Aorta (tissue), 5 donors: ENCODE measurements at places on chromosomes 11 and 22. TPM values are rescaled to one million over a fixed set of nuclear protein-coding genes. Genes with fewer than 3 reads are reported as not detected.

The SPI1 gene
- 41.0 TPM for total RNA-seq

The F2 gene
- 0.19 TPM for total RNA-seq

The CTTN gene
- total RNA-seq: 280 TPM

The RBMXL2 gene
- total RNA-seq: not detected

The SLC22A12 gene
- not detected for total RNA-seq

The CCDC82 gene
- 38.7 TPM for total RNA-seq

GRCh38 chr11:35714882-35715627 lies 52.5 kb downstream of the TRIM44 start:
- DNase-seq: no peak

- no peak for DNase-seq
Measured at GRCh38 chr11:900545-900944, 10.1 kb downstream of the CHID1 start.

- no peak for DNase-seq
Measured at GRCh38 chr11:103266167-103266831, 157.1 kb downstream of the DYNC2H1 start.

DNA sequence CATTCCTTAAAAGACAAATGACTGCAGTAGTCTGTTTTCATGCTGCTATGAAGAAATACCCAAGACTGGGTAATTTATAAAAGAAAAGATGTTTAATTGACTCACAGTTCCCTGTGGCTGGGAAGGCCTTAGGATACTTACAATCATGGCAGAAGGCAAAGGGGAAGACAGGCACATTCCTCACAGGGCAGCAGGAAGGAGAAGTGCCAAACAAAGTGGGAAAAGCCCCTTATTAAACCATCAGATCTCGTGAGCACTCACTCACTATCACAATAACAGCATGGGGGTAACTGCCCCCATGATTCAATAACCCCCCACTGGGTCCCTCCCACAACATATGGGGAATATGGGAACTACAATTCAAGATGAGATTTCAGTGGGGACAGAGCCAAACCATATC lies 16.4 kb upstream of the OR2AT4 start:
- no peak for DNase-seq

- no peak for DNase-seq
Measured at GRCh38 chr11:16110886-16111285, 245.5 kb downstream of the SOX6 start.

- no peak for DNase-seq
Measured at GRCh38 chr22:25853501-25854284, 111.7 kb downstream of the MYO18B start.

GRCh38 chr11:65650547-65651338 lies 12.0 kb downstream of the RELA start:
- DNase-seq: peak; percentile 50

DNA sequence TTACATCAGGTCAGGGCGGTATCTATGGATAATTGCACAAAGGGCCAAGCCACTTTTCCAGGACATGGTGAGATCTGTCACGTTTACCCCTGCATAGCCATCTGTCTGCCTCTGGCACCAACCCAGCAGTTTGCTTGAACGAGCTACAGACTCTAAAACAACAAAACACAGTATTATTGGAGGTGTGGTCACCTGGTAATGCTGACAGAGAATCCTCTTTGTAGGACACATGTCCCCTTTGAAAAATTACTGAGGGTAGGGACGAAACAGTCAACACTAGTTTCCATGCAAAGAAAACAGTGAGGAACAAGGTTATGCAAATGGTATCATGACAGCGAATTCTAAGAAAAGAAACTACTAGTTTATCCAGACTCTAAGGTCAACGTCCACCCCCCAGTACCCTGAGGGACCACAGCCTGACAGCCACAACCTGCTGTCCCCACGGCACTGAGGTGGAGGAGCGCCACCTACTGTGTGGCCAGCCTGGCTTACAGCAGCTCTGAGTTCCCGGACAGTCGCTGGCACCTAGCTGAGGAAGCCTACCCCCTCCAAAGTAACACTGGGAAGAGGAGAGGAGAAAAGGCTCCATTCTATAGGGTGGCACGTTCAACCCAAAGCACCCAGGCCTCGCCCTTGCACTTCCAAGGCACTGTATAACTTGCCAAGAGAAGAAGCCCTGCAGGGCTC lies 117.4 kb upstream of the BID start:
- no peak for DNase-seq

DNA sequence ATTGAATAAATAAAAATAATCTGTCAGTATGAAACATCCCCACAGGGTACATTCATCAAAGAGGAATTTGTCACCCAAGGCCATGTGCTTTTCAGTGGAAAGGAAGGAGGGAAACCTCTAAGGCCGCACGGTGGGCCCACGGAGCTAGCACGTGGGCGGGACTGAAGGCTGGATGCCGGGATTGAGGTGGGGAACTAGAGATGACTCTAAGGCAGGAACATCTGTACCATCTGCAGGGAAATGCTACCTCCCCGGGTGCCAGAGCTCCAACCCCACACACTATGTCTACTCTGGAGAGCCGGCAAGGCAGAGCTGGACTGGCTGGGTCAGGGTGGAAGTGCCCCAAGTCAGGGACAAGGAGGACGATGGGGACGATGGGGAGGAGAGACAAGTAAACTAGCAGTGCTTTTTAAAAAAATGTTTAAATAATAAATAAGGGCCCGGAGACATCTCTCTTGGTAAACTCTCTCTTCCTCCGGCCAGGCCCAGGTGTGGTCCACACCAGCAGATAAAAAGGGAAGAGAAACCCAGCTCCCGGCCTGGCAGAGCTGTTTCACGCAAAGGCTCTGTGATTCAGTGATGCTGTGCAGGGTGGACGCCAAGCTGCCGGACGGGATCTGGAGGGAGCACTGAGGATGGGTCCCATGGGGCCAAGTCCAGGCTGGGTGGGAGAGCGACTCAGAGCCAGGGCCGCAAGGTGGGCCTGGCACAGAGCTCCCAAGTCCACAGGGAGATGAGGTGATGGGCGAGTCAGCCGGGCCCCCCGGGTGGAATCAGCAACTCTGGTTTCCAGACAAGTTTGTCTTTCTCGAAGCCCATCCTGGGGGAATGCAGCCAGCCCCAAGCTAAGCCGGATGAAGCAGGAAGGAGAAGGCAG lies 5.8 kb downstream of the LIF start:
- no peak for DNase-seq

DNA sequence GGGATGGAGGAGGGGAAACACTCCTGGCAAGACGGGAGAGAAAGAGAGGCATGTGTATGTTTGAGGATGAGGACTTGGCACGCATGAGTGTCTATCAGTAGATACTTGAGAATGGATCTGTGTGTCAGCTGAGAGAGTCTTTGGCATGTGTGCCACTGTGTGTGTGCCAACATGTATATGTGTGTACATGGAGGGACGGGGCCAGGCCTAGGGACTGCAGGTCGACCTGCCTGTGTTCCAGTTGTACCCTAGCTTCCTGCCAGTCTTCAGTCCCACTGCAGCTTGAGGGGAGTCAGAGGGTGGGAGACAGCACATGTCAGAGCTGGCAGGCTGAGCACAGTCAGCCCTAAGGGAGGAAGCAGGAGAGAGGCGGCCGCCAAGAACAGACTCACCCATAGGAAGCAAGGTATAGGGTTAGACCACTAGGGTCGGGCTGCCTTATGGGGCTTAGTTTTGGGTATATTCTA lies 5.6 kb downstream of the CLCF1 start:
- no peak for DNase-seq

GRCh38 chr11:2779981-2780849 lies 80.4 kb upstream of the KCNQ1OT1 start:
- peak; percentile 77 for DNase-seq

GRCh38 chr22:26918226-26918625 lies 260.8 kb downstream of the MIAT start:
- DNase-seq: no peak

- DNase-seq: no peak
Measured at GRCh38 chr11:70027451-70027850, 50.7 kb upstream of the ANO1 start.

DNA sequence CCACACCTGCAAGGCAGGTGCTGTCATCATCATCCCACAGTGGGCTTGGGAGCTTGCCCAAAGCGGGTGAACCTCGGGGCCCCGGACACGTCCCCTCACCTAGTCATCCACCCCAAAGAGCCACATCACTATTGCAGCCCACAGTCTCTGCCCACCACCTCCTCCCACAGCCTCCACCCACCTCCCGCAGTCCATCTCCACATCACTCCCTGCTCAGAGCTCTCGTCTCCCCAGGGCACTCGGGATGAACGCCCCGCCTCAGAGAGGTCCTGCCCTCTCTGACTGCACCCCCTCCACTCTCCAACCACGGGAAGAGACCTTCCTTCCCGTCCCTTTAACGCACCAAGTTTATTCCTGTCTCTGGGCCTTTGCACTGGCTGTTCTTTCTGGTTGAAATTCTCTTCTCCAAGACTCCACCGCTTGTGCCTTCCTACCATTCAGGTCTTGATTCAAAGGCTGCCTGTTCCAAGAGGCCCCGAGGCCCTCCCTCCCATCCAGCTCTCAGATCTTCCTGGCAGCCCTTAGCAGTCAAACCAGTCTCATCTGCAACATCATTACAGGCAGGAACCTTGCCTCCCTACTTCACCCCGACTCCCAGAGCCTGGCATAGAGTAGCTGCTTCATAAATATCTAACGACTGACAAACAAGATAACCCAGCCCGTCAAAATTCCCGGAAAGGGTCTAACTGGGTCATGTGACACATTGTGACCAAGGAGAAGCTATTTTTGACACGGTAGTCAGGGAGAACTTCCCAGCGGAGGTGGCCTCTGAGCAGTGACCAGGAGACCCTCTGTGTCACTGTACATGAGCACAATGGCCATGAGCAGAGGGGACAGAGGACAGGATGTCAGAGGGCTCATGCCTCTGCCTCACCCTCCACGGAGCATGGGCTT lies 11.1 kb downstream of the KCNJ4 start:
- no peak for DNase-seq

GRCh38 chr22:49240472-49240871 lies 587.2 kb downstream of the BRD1 start:
- DNase-seq: no peak

GRCh38 chr11:18005376-18006129 lies 7.3 kb downstream of the SERGEF start:
- DNase-seq: no peak

- no peak for DNase-seq
Measured at GRCh38 chr11:95066716-95067038, at the start of gene SRSF8. SRSF8 (plus strand) TSS chr11:95066919; CDS start chr11:95067227, 308 bp downstream.

DNA sequence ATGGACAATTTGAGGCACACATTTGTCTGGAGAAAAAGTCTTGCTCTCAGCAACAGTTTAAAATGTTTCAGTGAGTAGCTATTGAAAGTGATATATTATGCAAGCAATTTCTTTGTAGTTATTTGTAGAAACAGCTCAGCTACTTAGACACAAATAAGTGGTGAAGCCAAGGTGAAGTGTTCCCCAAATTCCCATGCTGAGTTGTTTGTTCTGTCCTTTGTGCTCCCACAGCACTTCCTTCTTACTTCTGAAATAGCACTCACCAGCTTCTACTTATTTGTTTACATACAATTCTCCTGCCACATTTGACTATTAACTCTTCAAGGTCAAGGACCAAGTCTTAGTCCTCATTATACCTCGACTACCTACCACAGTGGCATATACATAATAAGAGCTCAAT lies 638.6 kb upstream of the LRRC4C start:
- DNase-seq: no peak

- no peak for DNase-seq
Measured at GRCh38 chr22:30612789-30613188, 5.8 kb downstream of the TCN2 start.

- DNase-seq: no peak
Measured at GRCh38 chr11:55401011-55401410, 33.2 kb downstream of the OR4A15 start.
